Prostate gland (tissue), 2 donors: ENCODE measurements at places on chromosomes 4 and X. TPM values are rescaled to one million over a fixed set of nuclear protein-coding genes. Genes with fewer than 3 reads are reported as not detected.

DNA sequence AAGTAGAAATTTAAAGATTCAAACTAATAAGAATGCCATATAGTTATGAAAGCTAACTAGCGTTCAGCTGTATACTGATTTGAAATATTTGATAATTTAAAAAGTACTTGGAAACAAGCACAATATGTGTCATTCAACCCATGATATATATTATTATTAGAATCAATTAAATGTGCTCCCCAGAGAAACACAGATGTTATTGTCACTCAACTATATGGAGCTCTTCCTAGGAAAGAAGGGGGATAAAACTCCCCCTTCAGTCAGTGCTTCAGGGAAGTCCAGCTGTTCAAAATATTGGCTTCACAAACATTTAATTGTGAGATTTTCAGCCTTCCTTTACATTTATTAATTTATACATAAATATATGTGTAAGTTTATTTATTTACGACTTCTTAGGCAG, 135.9 kb downstream of the SLC4A4 start:
- no peak overlapping the region for H3K27ac ChIP-seq
- no peak for DNase-seq
- no peaks in the 10 kb centered on the region for H3K4me1 ChIP-seq

- H3K4me1 ChIP-seq = no peaks in the 10 kb centered on the region
- no peak overlapping the region for H3K27ac ChIP-seq
- no peak for DNase-seq
Observed at GRCh38 chr4:5622596-5622995, 85.8 kb downstream of the EVC2 start.

DNA sequence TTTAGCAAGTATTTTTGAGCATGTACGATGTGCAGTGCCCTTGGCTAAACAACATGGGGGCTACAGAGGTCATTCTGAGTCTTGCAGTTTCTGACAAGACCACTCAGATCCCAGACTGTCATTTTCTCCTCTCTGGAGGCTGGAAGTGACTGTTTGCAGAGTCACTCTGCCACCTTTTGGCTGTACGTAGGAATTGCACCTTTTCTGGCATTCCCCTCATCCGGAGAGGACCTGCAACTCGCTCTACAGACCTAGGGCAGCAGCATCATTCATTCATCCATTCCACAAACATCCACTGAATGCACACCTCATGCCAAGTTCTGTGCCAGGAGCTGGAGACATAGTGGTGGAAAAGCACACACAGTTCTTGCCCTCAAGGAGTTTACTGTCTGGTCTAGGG, 160.4 kb upstream of the GPR101 start:
- no peak for DNase-seq
- no peaks in the 10 kb centered on the region for H3K27me3 ChIP-seq
- H3K4me3 ChIP-seq = no peak overlapping the region

Gene MAGEC1
- 8.6 TPM for total RNA-seq

Gene RASL11B
- total RNA-seq = 0.18 TPM

DNA sequence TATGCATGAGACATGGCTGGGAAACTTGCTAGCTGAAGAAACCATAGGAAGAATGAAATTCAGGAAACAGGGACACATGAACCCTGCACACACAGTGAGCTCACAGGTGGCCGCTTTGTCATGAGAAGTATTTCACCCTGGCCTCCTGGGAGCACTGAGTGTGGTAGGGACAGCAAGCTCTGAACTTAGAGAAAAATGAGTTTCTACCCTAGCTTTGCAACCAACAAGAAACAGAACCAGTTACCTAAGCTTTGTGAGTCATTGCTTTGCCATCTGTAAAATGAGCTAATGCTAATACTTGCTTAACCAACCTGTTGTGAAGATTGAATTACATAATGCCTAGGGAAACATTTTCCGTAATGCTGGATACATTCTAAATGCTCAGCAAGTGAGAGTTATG, 206.6 kb upstream of the HS3ST1 start:
- H3K27me3 ChIP-seq = peaks cover 3% of the 10 kb centered on the region
- no peaks in the 10 kb centered on the region for H3K4me1 ChIP-seq
- no peak for DNase-seq
- H3K27ac ChIP-seq = no peak overlapping the region
- H3K36me3 ChIP-seq = no peaks in the 10 kb centered on the region

- H3K4me3 ChIP-seq = no peak overlapping the region
- no peaks in the 10 kb centered on the region for H3K4me1 ChIP-seq
- H3K27ac ChIP-seq = no peak overlapping the region
Observed at GRCh38 chr4:139839403-139840031, 173.9 kb downstream of the MGST2 start.

DNA sequence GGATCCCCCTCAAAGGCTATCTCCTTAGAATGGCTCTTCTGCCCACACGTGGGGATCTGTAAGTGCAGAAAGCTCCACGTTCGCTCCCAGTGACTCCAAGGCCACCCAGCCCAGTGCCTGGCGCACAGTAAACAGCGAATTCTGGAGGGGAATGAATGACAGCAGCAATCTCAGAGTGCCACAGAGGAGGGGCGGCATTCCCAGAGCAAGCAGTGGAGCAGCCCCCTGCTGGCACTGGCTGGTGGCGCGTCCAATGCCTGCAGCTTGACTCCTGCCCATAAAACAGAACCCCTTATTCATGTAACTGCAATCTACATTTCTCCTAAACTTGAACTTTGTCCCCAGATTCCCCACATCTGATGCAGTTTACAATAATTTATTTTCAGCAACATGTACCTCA, 6.9 kb upstream of the HELT start:
- no peaks in the 10 kb centered on the region for H3K36me3 ChIP-seq
- H3K4me1 ChIP-seq = no peaks in the 10 kb centered on the region
- no peak overlapping the region for H3K27ac ChIP-seq
- no peak for DNase-seq
- H3K27me3 ChIP-seq = peaks cover 17% of the 10 kb centered on the region

DNA sequence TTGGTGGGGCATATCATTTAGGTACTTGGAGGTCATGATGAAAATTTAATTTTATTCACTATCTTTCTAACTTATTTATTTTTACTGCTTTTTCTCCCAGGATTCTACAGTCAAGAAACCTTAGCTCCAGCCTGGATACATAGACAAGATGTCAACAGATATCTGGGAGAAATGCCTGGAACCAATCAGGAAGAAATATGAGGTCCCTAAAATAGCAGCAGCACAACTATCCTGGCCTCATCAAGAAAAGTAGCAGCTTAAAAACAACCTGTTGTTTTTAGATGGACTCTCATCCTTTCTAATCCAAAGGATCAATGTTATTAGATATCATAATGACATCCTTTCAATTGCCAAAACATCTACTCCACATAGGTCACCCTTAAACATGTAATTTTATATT, 54.5 kb downstream of the MAOB start:
- no peaks in the 10 kb centered on the region for H3K27me3 ChIP-seq
- H3K27ac ChIP-seq = no peak overlapping the region
- DNase-seq = no peak
- H3K4me1 ChIP-seq = no peaks in the 10 kb centered on the region
- no peak overlapping the region for H3K4me3 ChIP-seq

GRCh38 chrX:13048280-13048679, 3.9 kb upstream of the FAM9C start:
- H3K4me1 ChIP-seq = no peaks in the 10 kb centered on the region
- no peaks in the 10 kb centered on the region for H3K36me3 ChIP-seq
- no peak overlapping the region for H3K4me3 ChIP-seq
- DNase-seq = no peak
- no peak overlapping the region for H3K27ac ChIP-seq
- no peaks in the 10 kb centered on the region for H3K27me3 ChIP-seq

Gene SERTM2
- total RNA-seq = 0.05 TPM

Gene GPC4
- 8.0 TPM for total RNA-seq

Gene ATP8A1
- 18.6 TPM for total RNA-seq

GRCh38 chrX:135345107-135345589, 35.9 kb downstream of the ETDC start:
- peak; percentile 25 for DNase-seq
- H3K27ac ChIP-seq = peak overlapping the region; percentile 94
- no peaks in the 10 kb centered on the region for H3K36me3 ChIP-seq
- no peaks in the 10 kb centered on the region for H3K4me1 ChIP-seq
- H3K27me3 ChIP-seq = no peaks in the 10 kb centered on the region

GRCh38 chr4:96352051-96352517, 512.2 kb downstream of the PDHA2 start:
- no peaks in the 10 kb centered on the region for H3K27me3 ChIP-seq
- H3K36me3 ChIP-seq = no peaks in the 10 kb centered on the region
- no peak overlapping the region for H3K4me3 ChIP-seq
- no peak overlapping the region for H3K27ac ChIP-seq

Gene HTR2C
- total RNA-seq = not detected

DNA sequence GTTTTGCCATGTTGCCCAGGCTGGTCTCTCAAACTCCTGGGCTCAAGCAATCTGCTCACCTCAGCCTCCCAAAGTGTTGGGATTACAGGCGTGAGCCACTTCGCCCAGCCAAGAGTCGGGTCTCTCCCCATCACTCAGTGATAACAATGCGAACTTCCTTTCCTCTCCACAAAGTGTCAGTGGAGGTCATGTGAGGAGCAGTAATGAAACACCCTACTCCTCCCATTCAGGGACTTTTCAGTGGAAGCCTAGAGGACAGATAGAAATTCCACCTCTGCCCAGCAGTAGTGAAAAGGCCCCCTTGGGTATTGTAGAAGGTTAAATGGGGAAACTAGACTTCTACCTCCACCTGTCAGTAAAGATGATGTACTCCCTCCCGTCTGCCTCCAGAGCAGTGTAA, 141.9 kb upstream of the STK26 start:
- no peaks in the 10 kb centered on the region for H3K27me3 ChIP-seq
- no peak overlapping the region for H3K4me3 ChIP-seq
- H3K36me3 ChIP-seq = no peaks in the 10 kb centered on the region
- no peak overlapping the region for H3K27ac ChIP-seq
- H3K4me1 ChIP-seq = no peaks in the 10 kb centered on the region
- no peak for DNase-seq

Gene MAMLD1
- total RNA-seq = 2.2 TPM

GRCh38 chr4:39714166-39714565, 16.2 kb downstream of the UBE2K start:
- H3K4me1 ChIP-seq = no peaks in the 10 kb centered on the region
- no peaks in the 10 kb centered on the region for H3K36me3 ChIP-seq
- no peak overlapping the region for H3K4me3 ChIP-seq
- no peak overlapping the region for H3K27ac ChIP-seq

DNA sequence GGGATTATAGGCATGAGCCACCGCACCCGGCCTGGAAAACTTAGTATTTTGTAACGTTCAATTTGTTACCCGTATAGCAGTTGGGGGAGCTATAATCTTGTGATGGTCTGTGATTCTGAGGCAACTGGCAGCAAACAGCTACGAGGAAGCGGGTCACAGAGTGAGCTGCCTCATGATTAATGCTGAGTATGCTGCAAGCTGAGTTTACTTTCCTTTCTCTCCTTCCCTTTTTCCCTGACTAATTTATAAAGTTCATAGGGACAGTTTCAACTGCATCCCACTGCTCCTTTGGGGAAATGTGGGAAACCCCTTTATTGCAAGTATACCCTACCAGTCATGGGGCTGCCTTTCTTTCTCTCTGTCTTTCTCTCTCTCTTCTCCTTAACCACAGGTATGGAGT, 17.7 kb upstream of the ELOVL6 start:
- H3K36me3 ChIP-seq = no peaks in the 10 kb centered on the region
- H3K4me1 ChIP-seq = no peaks in the 10 kb centered on the region
- no peak overlapping the region for H3K27ac ChIP-seq
